ENCODE measurements at places on chromosomes 11 and 22.

DNA sequence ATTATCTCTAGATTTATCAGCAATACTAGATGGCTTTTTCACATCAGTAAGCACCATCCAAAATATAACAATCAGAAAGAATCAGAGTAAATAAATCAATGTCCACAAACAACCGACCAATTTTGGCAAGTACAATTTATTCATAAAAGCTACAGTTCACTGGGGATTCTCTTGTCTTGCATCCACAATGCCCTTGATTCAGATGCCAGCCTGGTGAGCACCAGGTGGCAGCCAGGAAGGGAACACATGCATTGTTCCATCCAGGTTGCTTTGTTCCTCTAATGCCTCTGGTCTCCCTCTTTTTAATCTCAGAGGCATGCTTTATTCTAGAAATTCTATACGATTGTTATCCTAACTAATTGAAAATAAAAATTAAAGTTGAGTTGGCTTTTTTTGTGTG, 242.1 kb upstream of the KIRREL3 start:
- H3K27me3 ChIP-seq: no peaks in the 10 kb centered on the region
- H3K36me3 ChIP-seq: no peaks in the 10 kb centered on the region
- H3K4me3 ChIP-seq: no peak overlapping the region
- H3K27ac ChIP-seq: no peak overlapping the region
- DNase-seq: no peak

DNA sequence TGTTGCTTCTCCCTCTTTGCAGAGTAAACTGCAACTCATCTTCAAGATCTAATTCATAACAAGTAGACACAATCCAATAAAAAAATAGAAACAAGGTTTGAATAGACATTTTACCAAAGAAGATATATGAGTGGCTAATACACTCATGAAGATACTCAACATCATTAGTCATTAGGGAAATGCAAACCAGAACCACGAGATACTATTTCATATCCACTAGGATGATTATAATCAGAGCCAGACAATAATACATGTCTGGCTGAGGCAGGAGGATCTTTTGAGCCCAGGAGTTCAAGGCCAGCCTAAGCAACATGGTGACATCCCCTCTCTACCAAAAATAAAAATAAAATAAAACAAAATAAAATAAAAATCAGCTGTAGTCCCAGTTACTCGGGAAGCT, 85.0 kb downstream of the ATG16L2 start:
- DNase-seq: no peak
- H3K27ac ChIP-seq: no peak overlapping the region
- peaks cover 10% of the 10 kb centered on the region for H3K36me3 ChIP-seq
- H3K4me3 ChIP-seq: no peak overlapping the region
- H3K4me1 ChIP-seq: no peaks in the 10 kb centered on the region

GRCh38 chr11:110098645-110099044, 5.5 kb downstream of the ZC3H12C start:
- H3K27ac ChIP-seq: no peak overlapping the region
- no peak overlapping the region for H3K4me3 ChIP-seq
- no peak for DNase-seq
- peaks cover 9% of the 10 kb centered on the region for H3K4me1 ChIP-seq
- peaks cover 37% of the 10 kb centered on the region for H3K27me3 ChIP-seq
- H3K36me3 ChIP-seq: peaks cover 2% of the 10 kb centered on the region

GRCh38 chr11:107962181-107962580, 33.9 kb downstream of the RAB39A start:
- no peak overlapping the region for H3K4me3 ChIP-seq
- peaks cover 11% of the 10 kb centered on the region for H3K27me3 ChIP-seq
- no peak overlapping the region for H3K27ac ChIP-seq
- H3K36me3 ChIP-seq: no peaks in the 10 kb centered on the region
- H3K4me1 ChIP-seq: peaks cover 2% of the 10 kb centered on the region

GRCh38 chr11:128458321-128458720, 129.0 kb downstream of the ETS1 start:
- H3K27ac ChIP-seq: peak overlapping the region; percentile 3
- no peaks in the 10 kb centered on the region for H3K27me3 ChIP-seq
- DNase-seq: no peak
- H3K4me1 ChIP-seq: peaks cover 77% of the 10 kb centered on the region
- H3K36me3 ChIP-seq: peaks cover 84% of the 10 kb centered on the region
- H3K4me3 ChIP-seq: no peak overlapping the region

DNA sequence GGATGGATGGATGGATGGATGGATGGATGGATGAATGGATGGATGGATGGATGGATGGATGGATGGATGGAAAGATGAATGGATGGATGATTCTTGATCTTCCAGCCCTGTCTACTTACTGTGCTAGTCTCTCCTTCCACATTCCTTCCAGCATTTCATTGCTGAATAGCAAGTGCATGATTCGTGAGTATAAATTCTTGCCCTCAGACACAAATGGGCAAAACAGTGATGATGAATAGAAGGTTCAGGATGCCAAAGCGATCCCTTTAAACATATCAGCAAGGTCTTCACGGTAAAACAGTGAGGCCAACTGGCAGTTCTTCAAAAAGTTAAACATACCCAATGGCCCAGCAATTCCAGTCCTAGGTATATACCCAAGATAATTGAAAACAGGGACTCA, 400.2 kb downstream of the MN1 start:
- H3K4me1 ChIP-seq: no peaks in the 10 kb centered on the region
- no peak overlapping the region for H3K4me3 ChIP-seq
- no peaks in the 10 kb centered on the region for H3K36me3 ChIP-seq
- DNase-seq: no peak
- H3K27ac ChIP-seq: no peak overlapping the region

GRCh38 chr11:75715688-75716087, 1.9 kb upstream of the MOGAT2 start:
- no peak for DNase-seq
- no peak overlapping the region for H3K4me3 ChIP-seq
- no peaks in the 10 kb centered on the region for H3K36me3 ChIP-seq
- H3K4me1 ChIP-seq: no peaks in the 10 kb centered on the region
- H3K27me3 ChIP-seq: peaks cover 9% of the 10 kb centered on the region
- H3K27ac ChIP-seq: no peak overlapping the region

- no peak for DNase-seq
- H3K27ac ChIP-seq: no peak overlapping the region
- H3K4me1 ChIP-seq: no peaks in the 10 kb centered on the region
- no peaks in the 10 kb centered on the region for H3K36me3 ChIP-seq
- H3K27me3 ChIP-seq: no peaks in the 10 kb centered on the region
These were observed 496.4 kb downstream of the NTM start for GRCh38 chr11:131866535-131867400.

DNA sequence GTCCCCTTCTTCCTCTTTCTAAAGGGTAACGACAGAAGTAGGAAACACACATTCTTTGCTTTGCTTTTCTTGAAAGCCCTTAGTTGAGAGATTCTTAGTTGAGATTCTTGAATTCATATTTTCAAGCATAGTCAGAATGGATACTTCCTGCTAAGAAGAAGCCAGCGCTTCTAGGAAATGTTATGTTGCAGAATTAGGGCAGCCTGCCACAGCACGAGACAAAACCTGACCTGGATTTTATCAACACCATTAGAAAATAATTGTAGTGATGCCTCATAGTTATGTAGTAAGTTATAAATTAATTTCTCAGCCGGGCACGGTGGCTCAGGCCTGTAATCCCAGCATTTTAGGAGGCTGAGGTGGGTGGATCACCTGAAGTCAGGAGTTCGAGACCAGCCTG, 37.9 kb upstream of the NUP160 start:
- peaks cover 1% of the 10 kb centered on the region for H3K36me3 ChIP-seq
